ENCODE measurements at places on chromosomes 7 and 10.

DNA sequence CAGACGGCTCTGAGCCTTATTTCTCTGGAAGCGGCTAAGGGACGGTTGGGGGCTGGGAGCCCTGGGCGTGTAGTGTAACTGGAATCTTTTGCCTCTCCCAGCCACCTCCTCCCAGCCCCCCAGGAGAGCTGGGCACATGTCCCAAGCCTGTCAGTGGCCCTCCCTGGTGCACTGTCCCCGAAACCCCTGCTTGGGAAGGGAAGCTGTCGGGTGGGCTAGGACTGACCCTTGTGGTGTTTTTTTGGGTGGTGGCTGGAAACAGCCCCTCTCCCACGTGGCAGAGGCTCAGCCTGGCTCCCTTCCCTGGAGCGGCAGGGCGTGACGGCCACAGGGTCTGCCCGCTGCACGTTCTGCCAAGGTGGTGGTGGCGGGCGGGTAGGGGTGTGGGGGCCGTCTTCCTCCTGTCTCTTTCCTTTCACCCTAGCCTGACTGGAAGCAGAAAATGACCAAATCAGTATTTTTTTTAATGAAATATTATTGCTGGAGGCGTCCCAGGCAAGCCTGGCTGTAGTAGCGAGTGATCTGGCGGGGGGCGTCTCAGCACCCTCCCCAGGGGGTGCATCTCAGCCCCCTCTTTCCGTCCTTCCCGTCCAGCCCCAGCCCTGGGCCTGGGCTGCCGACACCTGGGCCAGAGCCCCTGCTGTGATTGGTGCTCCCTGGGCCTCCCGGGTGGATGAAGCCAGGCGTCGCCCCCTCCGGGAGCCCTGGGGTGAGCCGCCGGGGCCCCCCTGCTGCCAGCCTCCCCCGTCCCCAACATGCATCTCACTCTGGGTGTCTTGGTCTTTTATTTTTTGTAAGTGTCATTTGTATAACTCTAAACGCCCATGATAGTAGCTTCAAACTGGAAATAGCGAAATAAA, 175.5 kb downstream of the RNF216 start:
- DNase-seq = no peak

- DNase-seq = peak; percentile 51
Measured at GRCh38 chr7:4682621-4683042, 537 bp downstream of the FOXK1 start.

DNA sequence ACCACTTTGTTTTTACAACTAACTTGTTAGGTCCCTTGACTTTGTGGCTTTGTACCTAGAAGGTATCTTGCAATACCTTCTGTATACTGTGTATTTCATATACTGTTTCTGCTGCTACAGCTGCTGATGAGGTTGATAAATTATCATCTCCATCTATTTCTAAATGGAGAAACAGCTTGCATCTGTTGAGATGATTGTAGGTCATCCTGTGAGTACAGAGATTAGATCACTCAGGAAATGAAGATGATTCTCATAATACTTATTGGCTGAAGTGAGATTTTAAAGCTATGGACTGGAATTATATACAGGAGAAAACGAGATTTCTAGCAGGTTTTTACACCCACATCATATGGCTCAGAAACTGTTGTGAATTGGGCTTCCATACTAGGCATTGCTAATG, 280.5 kb downstream of the KCND2 start:
- no peak for DNase-seq

GRCh38 chr7:107501593-107501992, 31.7 kb downstream of the GPR22 start:
- peak; percentile 41 for DNase-seq
